ENCODE measurements at places on chromosomes 4 and X.

DNA sequence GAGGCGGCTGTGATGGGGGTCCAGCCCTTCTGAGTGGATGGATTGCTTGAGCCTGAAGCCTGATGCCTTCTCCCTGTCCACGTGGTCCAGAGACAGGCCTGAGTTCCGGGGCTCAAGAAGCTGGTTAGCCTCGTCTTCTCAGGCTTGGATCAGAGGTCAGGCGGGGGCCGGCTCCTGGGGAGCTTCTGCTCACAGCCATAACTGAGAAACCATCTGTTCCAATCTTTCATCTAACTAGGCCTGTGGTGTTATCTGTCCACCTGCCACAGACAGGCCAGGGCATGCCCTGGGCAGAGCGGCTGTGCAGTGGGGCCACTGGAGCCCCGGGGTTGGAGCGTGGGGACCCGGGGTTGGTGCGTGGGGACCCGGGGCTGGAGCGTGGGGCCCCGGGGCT is 63.1 kb downstream of the SORCS2 start:
- no peak for DNase-seq

DNA sequence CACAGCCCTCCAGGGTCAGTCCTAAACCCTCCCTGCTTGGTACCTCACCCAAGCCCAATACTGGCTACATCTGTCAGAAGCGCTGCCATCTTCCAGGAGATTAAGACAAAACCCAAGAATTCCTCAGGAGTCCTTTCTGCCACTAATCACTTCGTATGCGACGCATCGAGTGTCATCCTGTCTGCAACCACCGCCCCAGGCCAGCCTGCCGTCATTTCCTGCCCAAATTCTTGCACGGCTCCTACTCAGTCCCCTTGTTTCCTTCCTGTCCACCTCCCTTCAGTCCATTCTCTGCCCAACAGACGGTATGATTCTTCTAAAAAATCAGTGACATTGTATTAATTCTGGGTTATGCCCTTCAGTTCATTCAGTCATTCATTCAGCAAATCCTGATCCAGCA is 113.6 kb downstream of the NFKB1 start:
- DNase-seq = peak; percentile 71

- DNase-seq = no peak
These were observed 57.5 kb downstream of the PTCHD1 start for GRCh38 chrX:23392195-23392594.

DNA sequence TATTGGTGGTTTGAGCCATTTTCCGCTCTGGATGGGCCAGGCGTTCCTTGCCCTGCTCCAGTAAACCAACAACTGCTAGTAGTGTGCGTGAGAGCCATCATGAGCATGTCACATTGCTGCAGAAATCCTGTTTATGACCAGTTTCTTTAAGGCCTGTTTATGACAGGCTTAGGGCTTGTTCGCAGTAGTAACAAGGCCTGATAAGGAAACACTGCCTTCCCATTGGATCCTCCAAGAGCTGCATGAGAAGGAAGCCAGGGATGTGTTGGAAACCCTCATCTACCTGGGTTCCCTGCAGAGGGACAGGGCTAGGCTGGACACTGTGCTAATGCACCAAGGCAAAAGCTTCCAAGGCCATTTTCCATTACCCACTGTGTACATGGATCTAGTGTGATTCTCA is 153.9 kb downstream of the ZNF518B start:
- DNase-seq = no peak

DNA sequence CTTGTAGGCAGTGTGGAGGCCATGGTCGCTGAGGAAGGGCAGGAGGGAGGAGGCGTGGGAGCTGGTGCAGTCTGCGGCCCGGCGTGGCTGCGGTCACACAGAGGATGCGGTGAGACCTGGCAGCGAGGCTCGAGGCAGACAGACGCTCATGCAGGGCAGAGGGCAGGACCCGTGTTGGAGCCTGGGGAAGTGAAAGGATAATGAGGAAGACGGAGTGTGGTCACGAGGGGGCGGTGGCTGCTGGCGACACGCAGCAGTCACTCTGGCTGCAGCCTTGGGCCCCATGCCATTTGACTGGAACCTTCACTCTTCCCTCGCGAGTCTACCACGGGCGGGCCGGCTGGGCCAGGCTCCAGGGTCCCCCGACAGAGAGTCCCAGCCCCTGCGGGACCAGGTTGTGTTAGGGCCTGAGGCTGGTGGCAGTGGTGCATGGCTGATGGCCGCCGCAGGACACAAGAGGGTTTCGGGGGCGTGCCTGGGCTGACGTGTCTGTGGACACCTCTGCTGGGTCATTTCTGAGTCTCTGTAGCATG is 68.8 kb upstream of the HGFAC start:
- no peak for DNase-seq

DNA sequence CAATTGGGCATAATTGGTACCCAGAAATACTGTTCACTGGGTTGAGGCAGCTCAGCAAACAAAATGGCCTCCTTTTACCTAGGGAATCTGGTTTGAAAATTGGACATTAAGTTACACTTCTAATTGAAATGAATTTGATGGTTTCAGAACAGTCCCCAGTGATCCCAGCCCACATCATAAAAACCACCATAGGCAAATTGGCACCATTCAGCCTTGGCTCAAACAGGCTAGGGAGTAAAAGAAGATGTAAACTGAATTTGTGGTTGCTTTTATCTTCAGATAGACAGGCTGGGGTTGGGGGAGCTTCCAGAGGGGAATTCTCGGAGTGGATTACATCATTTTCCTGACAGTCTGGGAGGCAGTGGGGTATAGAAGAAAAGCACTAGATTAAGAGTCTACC is 576.5 kb downstream of the MID1IP1 start:
- DNase-seq = no peak

GRCh38 chr4:177005674-177006230 is 213.0 kb upstream of the VEGFC start:
- no peak for DNase-seq

DNA sequence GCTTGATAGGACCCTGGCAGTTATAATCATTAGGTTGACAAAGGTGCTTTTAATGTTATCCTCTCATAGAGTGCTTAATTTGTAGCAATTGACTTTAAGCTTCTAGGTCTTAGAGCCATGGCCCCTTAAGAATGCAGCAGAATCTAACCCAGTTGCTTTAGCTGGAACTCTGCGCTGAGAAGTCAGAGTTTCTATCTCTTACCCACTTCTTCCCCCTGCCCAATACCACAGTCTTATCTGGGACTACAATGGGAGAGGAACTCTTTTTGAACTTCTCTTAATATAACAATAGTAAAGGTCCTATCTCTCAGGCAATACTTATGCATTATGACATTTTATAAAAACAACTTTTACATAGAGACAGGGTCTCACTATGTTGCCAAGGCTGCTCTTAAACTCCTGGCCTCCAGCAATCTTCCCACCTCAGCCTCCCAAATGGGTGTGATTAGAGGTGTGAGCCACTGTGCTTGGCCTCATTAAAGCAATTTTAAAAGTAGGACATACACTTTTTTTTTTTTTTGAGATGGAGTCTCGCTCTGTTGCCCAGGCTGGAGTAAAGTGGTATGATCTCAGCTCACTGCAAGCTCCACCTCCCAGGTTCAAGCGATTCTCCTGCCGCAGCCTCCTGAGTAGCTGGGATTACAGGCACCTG is 1.8 kb downstream of the TLR10 start:
- no peak for DNase-seq

DNA sequence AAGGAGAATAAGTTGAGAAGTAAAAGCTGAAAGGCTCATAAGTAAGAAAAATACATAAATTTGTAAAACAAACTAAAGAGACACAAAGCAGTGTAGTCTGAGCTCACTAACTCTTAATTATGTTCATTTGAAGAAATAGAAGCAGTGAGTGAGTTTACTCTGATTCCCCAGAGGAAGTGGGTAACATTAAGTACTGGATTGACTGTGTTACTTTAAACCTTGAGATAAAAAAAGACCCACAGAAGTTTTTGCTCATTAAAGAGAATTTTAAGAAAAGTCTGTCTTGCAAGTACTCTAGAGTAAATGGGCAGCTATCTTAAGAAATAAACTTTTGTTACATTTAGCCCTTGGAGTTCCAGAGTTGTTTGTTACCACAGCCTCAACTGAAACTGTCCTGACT is 2466.9 kb downstream of the PCDH7 start:
- DNase-seq = no peak

GRCh38 chr4:81905971-81906370 is 434.3 kb upstream of the RASGEF1B start:
- DNase-seq = no peak

GRCh38 chrX:54633641-54634040 is 103.6 kb downstream of the GNL3L start:
- DNase-seq = no peak

GRCh38 chr4:183855323-183856190 is 49.5 kb upstream of the STOX2 start:
- DNase-seq = no peak

- DNase-seq = no peak
These were observed 74.7 kb downstream of the CLCN4 start for GRCh38 chrX:10231461-10231860.

GRCh38 chr4:139781066-139781465 is 115.4 kb downstream of the MGST2 start:
- DNase-seq = no peak

GRCh38 chr4:3879681-3880614 is 113.8 kb downstream of the ADRA2C start:
- peak; percentile 11 for DNase-seq

DNA sequence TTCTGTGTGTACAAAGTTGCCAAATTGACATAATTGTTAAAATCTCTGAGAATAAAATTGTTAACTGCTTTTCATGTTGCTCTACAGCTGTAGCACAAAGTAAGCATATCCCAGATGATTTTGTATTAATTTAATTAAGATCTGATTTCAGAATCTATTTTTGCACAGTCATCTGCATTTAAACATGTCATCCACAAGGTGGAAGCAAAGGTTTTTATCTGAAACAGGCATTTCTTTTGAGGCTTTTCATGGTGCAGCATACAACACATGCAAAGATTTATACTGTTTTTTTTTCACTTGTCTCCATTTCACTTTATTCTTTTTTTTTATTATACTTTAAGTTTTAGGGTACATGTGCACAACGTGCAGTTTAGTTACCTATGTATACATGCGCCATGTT is 51.2 kb downstream of the GC start:
- DNase-seq = no peak

GRCh38 chr4:161186012-161186411 is 977.8 kb downstream of the FSTL5 start:
- no peak for DNase-seq

GRCh38 chrX:136750364-136750763 is 30.4 kb downstream of the ARHGEF6 start:
- no peak for DNase-seq

GRCh38 chr4:2811830-2812611 is 19.1 kb downstream of the SH3BP2 start:
- peak; percentile 59 for DNase-seq

DNA sequence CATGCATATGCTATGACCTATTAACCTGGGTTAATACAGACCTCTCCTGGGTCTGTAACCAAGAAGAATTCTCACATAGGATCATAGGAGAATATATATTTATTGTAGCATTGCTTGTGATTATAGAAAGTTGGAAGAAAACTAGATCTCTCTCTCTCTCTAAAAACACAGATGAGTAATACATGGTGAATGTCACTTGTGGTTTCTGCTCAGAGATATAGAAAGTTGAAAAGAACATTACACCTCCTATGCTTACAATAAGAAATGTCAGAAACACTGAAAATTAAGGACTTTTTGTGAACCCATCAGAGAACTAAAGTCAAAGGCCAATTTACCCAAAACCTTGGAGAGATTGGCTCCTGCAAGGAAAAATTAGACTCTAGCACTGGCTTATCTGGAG is 1389.5 kb downstream of the FAM133A start:
- DNase-seq = no peak

DNA sequence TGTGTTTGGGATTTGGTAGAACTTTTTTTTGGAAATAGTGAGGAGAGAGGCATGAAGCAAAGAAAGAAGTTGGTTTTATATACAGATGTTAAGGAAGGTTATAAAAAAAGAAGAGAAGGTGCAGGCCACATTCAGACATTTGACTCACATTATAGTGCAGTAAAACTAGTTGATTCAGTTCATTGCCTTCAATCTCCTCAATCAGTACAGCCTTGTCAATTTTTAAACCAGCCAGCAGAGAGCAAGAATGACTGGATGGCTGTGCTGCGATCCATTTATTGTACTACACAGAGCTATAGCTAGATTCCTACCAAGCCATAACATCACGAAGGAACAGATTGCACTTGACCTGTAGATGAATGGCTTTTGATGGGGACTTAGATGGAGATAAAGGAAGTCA is 79.7 kb upstream of the LSM6 start:
- DNase-seq = no peak

- peak; percentile 88 for DNase-seq
These were observed 6.1 kb downstream of the XPNPEP2 start for GRCh38 chrX:129744861-129745321.

DNA sequence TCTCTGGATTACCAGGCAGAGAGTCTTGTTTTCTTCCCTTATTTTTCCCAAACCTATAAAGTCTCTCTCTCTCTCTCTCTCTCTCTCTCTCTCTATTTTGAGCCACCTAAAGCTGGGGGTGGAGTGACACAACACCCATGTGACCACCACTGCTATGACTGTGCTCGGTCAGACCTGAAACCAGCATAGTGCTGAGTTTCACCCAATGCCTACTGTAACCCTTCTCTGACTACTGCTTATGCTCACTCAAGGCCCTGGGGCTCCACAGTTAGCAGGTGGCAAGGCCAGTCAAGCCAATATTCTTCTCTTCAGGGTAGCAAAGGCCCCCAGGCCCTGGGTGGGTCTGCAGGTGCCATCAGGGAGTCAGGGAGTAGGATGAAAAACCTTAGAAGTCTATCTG is 114.7 kb upstream of the ARMCX2 start:
- DNase-seq = no peak

GRCh38 chr4:40363945-40364344 is 28.8 kb downstream of the CHRNA9 start:
- no peak for DNase-seq

GRCh38 chrX:44873415-44874276 is 658 bp downstream of the KDM6A start:
- DNase-seq = peak; percentile 71

GRCh38 chr4:106329041-106329618 is 12.8 kb downstream of the AIMP1 start:
- peak; percentile 40 for DNase-seq

DNA sequence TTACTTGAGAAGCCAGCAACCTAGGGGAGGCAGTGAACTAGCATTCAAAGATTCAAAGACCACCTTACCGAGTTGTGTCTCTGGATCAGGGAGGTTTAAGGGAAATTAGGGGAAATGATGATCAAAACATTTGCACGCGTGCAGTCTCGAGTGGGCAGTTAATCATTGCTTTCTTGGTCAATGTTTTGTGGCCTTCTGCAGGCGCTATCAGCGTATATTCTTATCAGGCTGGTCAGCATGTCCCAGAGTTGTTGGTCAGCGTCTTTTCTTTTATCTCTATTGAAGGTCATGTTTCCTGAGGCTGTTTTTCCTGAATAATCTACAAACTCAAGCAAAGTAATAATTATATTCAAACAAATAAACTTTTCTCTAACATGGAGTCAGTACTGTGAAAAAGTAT is 84.0 kb upstream of the ZNF81 start:
- no peak for DNase-seq

- DNase-seq = no peak
These were observed 263.4 kb upstream of the NDST4 start for GRCh38 chr4:115376866-115377265.

DNA sequence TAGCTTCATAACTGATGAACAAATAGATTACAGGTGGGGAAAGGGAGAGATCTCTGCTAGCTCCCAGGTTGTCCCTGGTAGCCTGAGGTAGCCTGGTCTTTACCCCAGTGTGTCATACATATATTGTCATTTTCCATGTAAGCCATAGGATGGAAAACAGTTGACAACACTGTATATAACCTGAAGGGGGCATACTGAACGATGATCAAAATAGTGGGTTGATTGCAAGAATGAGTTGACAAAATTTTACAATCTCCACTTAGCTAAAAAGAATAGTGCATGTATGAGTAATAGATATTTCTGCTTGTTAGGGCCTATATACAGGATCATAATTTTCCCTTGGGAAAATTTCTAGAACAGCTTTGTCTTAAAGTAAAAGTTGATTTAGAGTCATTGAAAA is 304.1 kb upstream of the HAND2 start:
- no peak for DNase-seq

Data from CD4-positive, CD25-positive, alpha-beta regulatory T cell (primary cell).